Chondrocyte (in vitro differentiated cells): ENCODE measurements at places on chromosomes 6 and 20. TPM values are rescaled to one million over a fixed set of nuclear protein-coding genes. Genes with fewer than 3 reads are reported as not detected.

- no peak for DNase-seq
These were observed 257.5 kb upstream of the TCF21 start for GRCh38 chr6:133631421-133631820.

DNA sequence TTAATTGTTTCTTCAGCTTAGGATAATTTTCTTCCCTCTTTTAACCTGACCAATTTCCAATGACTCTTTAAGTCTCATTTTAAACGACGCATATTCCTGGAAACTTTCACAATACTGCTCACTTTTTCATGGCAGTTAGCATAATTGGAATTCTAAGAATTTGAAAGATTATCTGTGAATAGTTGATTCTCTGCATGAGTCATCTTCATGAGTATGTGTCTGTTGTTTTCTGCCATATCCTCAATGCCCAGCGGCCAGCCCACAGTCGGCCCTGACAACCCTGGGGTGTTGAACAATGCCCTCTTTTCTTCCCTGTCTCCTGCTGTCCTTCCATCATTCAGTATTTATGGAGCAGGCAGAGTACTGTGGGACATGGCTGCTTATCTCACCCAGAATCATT lies 554.2 kb downstream of the CDH26 start:
- DNase-seq = no peak

Gene OVOL2
- total RNA-seq = not detected in 3 replicates

GRCh38 chr6:91865889-91866288 lies 1279.0 kb upstream of the MAP3K7 start:
- DNase-seq = no peak

GRCh38 chr6:169045486-169045885 lies 208.2 kb downstream of the THBS2 start:
- no peak for DNase-seq

Gene ECT2L
- not detected in 3 replicates for total RNA-seq
